Fibroblast of the conjunctiva (primary cell): ENCODE measurements at places on chromosomes 7 and 10.
A peak's percentile ranks its signal among the peaks of the same experiment; 100 is the strongest.

GRCh38 chr7:55538538-55538937, 33.8 kb downstream of the VOPP1 start:
- peak; percentile 74 for DNase-seq

DNA sequence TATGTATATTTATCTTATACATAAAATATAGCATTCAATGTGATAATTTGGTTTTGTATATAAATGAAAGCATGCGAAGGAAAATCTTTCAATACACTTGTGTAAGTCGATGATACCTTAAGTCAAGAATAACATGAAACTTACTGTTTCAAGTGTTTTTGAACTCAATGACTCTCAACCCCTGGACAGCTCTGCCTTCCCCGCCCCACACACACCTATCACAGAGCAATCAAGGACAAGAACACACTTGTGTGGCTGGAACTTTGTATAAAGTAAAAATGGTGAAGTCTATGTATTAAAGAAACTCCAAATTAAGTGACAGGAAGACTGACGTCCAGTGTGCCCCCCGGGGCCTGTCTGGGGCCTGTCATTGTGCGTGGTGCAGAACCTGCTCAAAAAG, 478.6 kb upstream of the AKR1E2 start:
- DNase-seq: no peak

DNA sequence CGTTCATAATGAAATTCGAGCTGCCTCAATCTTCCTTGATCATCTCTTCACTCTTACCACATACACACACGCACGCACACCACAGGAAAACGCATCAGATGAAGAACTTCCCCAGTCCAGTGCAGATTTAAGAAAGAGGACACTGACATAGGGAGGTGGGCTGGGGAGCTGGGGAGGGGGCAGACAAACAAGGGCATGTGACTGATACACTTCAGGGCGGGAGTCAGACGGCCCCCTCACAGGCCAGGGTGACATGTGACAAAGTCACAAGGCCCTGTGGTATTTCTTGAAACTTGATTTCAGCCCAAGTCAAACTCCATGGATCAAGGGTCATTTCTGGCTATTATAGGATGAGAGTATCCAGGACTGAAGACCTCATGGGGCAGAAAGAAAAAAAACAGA, 82.6 kb downstream of the KCNMA1 start:
- DNase-seq: no peak

- no peak for DNase-seq
Measured at GRCh38 chr7:142939226-142939910, at the start of gene LLCFC1. TSS of gene LLCFC1 (plus strand) at chr7:142939484. CDS start at chr7:142939622, 138 bp downstream.

- DNase-seq: no peak
Measured at GRCh38 chr10:72692994-72693781, 1.2 kb downstream of the MCU start.

GRCh38 chr7:5063698-5064097, 18.0 kb downstream of the RBAK start:
- DNase-seq: no peak

GRCh38 chr10:100103581-100103980, 21.9 kb upstream of the CPN1 start:
- no peak for DNase-seq

DNA sequence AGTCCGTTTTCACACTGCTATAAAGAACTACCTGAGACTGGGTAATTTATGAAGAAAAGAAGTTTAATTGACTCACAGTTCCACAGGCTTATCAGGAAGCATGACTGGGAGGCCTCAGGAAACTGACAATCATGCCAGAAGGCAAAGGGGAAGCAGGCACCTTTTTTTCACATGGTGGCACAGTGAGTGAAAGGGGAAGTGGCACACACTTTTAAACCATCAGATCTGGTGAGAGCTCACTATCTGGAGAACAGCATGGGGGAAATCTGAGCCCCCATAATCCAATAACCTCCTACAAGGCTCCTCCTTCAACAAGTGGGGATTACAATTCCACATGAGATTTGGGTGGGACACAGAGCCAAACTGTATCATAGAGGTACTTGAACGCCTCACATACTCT, 30.0 kb downstream of the AGR3 start:
- DNase-seq: no peak

GRCh38 chr10:70323697-70324338, 40.0 kb upstream of the NPFFR1 start:
- no peak for DNase-seq

DNA sequence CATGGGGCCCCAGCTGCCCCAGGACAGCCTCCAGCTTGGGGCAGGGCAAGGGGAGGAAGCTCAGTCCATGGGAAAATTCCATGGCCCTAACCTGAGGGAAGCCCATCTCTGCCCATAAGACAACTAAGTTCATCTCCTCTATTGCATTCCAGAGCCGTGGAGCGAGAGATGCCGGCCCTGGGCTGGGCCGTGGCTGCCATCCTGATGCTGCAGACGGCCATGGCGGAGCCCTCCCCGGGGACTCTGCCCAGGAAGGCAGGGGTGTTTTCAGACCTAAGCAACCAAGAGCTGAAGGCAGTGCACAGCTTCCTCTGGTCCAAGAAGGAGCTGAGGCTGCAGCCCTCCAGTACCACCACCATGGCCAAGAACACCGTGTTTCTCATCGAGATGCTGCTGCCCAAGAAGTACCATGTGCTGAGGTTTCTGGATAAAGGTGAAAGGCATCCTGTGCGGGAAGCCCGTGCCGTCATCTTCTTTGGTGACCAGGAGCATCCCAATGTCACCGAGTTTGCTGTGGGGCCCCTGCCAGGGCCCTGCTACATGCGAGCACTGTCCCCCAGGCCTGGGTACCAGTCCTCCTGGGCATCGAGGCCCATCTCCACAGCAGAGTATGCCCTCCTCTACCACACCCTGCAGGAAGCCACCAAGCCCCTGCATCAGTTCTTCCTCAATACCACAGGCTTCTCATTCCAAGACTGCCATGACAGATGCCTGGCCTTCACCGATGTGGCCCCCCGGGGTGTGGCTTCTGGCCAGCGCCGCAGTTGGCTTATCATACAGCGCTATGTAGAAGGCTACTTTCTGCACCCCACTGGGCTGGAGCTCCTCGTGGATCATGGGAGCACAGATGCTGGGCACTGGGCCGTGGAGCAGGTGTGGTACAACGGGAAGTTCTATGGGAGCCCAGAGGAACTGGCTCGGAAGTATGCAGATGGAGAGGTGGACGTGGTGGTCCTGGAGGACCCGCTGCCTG, 4.3 kb downstream of the AOC1 start:
- DNase-seq: no peak

- DNase-seq: no peak
Measured at GRCh38 chr10:128710098-128710797, 584.0 kb upstream of the MKI67 start.

DNA sequence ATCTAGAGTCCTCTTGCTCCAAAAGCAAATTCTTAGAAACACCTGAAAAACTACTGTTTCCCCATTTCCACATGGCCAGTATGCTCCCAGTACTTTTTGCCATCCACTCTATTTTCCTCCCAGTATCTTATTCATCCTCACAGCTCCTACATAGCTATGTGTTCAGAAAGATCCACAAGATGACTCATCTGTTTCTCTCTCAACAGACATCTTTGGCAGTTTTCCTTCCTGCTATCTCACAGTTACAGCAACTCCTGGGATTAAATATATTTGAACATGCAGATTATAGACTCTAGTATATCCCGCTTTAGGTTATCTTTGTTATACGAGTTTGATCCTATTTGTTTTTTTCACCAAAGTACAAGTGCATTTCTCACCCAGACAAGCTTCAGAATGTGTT, 675.6 kb upstream of the POT1 start:
- no peak for DNase-seq

- no peak for DNase-seq
Measured at GRCh38 chr7:116218051-116218645, 7.8 kb downstream of the TES start.

- DNase-seq: no peak
Measured at GRCh38 chr10:79090134-79090803, 21.5 kb downstream of the ZMIZ1 start.

- DNase-seq: no peak
Measured at GRCh38 chr10:101709359-101710058, 14.5 kb upstream of the FBXW4 start.

DNA sequence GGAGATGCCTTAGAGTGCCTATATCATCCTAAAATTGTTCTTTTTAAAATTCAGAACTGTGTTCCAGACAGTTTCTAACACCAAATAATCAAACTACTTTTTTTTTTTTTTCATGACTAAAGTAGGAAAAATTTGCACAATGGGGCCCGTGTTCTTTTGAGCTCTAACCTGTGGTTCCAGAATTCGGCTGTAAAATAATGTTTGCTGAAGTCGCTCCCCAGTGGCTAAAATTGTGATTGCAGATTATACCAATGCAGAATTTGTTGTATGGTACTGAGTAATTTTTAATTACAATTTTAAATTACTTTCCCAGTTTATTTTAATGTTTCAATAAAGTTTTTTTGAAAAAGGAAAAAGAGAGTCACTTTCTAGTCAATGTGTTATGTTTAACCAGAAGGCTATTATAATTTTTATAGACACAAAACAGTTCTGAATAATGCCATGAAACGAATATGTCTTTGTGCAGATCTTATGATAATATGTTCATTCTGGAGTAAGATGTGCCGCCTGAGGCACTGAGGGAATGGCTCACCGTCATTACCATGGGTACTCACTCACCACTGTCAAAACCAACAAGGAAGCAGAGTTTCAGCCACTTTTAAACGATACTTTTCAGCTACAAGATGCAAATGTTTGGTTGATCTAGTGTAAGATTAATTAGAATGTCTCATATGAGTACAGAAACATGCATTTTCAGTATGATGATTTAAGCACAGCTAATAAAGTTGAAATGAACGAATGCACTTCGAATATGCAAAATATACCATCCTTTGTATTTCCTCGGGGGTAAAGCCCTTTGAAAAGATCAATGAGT, 173.6 kb downstream of the PRKCQ start:
- DNase-seq: no peak

GRCh38 chr10:2910656-2911055, 156.7 kb upstream of the PFKP start:
- no peak for DNase-seq

GRCh38 chr7:54864663-54865062, 105.7 kb upstream of the SEC61G start:
- DNase-seq: no peak

DNA sequence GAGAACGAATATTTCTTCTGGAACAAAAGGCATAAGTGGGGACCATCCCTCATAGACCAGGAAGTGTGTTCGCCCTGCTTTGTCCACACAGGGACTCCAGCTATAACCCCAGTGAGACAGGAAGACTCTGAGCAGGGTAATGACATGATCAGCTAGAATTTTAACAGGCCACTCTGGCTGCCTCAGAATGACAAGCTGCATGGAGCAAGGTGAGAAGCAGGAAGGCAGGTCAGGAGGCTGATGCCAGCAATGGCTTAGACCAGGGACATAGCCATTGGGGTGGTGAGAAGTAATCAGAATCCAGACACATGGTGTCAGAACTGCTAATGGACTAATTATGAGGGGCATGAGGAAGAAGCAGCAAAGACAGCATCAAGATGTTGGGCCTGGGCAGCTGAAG, 264.6 kb downstream of the GRID1 start:
- DNase-seq: no peak
